ENCODE measurements at places on chromosomes 2 and 18.
A peak's percentile ranks its signal among the peaks of the same experiment; 100 is the strongest.

DNA sequence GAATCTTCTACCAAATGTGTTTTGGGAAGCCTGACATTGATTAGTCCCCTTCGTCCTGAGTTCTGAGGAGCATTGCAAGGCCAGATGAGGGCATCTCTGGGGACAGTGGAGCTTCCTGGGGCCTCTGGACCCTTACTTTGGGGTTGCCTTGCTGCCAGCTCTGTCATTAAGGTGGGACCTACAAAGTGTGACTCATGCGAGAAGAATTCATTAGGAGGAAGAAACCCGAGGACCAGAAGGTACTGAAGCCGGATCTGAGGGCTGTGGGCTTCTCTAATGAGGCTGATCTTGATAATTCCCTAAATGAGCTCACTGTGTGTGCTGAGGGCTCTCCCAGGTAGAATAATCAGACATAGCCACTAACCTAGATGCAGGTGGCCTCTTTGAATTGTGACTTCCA is 695 bp upstream of the SCYGR2 start:
- DNase-seq: no peak

DNA sequence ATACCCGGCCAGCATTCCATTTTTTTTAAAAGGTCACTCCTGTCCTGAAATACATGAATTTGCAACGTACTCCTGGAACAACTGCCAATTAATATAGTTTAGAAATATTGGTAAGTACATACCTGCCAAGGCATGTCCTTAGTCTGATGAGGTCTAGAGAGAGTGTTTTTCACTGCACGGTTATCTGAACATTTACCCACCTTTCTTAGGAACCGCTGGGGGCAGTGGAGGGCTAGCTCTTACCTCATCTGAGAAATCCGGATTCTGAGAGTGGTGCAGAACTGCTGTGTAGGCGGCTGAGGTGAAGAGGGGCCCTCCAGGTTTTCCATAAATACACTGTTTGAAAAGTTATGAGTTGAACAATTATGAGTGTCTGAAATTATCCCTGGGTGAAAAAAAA is 133.1 kb upstream of the CCDC195 start:
- no peak for DNase-seq

DNA sequence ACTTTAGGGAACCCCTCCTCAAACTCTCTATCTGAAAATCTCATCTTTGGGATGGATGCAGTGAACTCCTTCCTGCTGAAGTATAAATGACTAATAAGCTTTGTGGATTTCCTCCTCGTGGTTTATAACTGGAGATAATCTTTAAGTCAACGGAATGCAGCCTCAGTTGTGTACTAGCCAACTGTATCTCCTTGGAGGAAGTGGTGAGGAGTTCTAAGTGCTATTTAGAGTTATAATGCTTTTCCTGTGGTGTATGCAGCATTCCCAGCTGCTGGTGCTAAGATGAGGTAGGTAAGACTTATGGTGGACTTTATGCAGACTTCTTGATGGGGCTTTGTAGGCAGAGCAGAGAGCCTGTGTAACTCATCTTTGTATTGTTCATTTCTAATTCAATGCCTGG is 90.9 kb downstream of the LYPD6B start:
- peak; percentile 99 for DNase-seq

DNA sequence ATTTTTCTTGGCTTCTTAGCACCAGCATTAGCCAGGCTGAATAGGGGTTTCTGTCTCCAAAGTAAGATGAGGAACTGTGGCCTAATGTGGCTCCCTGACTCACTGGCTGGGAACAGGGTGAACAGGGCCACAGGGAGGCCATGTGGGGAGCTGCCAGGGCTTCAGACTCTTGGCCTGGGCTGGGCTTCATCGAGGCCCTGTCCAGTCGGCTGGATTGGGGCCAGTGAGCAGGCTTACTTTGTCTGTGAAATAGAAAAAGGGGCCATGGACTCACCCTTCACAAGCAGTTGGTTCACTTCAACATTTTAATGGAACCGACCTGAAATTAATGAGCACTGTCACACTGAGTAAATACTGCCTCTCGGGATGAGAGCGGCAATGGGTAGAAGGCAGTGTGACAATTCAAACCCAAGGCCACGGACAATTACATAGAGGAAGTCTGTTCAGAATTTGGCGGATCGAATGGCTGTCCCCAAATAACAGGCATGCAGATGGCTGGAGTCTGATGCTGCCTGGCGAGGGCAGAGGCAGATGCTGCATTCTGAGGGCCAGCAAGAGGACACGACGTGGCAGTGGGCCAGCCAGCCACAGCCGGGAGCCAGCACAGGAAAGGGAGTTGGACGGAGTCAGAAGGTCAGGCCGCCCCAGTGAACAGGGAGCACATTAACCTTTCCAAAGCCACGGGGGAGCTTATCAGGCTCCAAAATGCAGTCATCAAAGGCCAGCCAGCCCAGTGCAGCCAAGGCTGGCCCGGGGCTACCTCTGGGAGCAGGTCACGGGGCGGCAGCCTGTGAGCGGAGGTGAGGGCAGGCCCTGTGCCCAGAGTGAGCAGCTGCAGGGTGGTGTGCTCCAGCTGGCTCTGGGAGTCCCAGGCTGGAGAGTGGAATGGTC is 146.6 kb upstream of the REV1 start:
- no peak for DNase-seq

GRCh38 chr2:11829324-11829946 is 83.0 kb downstream of the LPIN1 start:
- peak; percentile 75 for DNase-seq

GRCh38 chr2:204027091-204027490 is 90.5 kb downstream of the ICOS start:
- no peak for DNase-seq

Data from Kasumi-1 (cell line).